Daoy (cell line): ENCODE measurements at places on chromosomes 2 and 18.

- DNase-seq, result peak; percentile 65
These were observed 19.2 kb upstream of the IL36G start for GRCh38 chr2:112958428-112959108.

DNA sequence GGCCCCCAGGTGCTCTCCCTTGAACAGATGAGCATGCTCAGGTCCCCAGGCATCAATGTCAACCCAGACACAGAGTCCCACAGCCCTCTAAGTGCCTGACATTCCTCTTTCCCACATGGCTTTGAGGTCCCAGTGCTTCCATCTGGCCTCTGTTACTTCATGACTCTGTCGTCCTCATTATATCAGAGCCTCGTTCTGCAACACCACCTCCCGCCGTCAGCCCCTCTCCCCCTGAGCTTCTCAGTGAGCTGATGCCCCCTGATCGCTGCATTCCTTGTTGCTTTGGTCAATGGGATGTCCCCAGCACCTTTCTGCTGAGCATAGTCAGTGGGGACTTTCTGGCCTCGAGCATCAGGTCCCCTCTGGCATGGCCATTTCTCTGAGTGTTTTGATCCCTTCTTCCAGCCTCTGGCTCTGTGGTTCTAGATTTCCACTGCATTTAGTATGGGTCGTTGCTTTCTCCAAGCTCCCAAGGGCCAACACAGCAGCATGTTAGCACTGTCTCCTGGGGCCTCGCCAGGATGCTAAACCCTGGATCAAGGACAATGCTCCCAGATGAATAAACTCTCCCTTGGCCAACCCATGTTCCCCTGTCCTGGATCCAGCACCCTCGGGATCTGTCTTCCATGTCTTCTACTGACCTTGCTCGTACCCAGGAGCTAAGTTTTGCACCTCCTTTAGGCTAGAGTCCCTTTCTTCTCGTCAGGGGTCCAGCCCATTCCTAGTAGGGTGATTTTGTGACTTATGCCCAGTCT lies 143.2 kb upstream of the TWIST2 start:
- no peak for DNase-seq

- DNase-seq, result no peak
These were observed 441.0 kb downstream of the TXNL1 start for GRCh38 chr18:56197241-56197859.

DNA sequence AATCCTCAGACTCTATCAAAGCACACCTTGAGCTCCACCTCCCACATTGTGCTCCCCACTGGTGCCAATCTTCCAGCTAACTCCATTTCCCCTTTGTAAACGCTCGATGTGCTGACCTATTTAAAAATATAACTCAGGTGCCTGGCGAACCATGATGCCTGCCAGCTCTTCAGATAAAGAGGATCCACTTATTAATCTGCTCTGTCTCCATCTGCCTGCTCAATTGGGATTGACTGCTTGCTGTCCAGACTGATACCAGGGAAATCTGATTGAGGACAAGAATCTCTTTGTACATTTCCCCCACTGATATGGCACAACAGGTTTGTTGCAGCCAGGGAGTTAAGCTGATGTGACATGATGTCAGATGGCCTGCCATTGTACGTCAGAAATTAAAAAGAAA lies 2036.5 kb upstream of the CELF4 start:
- no peak for DNase-seq

DNA sequence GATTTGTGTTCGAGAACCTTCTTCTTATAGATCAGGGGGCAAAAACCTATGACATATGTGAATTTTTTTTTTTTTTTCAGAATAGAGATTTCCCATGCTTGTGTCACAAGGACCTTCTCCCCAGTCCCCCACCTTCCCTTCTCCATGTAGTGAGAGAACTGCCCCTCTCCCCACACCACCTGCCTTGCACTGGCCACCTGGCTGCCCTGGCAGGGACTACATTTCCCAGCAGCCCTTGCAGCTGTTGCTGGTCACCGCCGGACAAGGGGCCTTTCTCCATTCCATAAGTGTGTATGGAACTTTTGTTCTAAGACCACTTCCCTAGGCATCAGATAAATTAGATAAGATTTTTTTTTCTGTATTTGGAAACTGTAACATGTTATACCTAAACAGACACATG lies 22.2 kb downstream of the MBP start:
- DNase-seq, result no peak

- DNase-seq, result no peak
These were observed 28.7 kb downstream of the GAD1 start for GRCh38 chr2:170845343-170845742.

DNA sequence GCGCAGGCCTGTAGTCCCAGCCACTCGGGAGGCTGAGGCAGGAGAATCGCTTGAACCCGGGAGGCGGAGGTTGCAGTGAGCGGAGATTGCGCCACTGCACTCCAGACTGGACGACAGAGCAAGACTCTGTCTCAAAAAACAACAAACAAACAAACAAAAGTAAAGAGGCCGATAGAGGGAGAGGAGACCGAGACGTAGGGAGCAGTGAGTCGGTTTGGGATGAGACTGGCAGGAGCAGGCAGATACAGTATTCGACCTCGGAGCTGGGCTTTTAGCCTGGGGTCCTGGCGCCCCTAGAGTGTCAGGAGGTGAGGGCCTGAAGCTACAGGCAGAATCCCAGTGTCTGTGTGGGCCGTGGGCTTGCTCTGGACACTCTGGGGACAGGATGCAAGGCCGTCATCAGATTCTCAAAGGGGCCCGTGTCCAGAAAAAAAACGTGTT lies 51.2 kb downstream of the SLC4A1AP start:
- no peak for DNase-seq

- DNase-seq, result no peak
These were observed 386.4 kb upstream of the SLC14A2 start for GRCh38 chr18:45228796-45229388.

GRCh38 chr2:223613017-223613950 lies 11.1 kb upstream of the SCG2 start:
- peak; percentile 93 for DNase-seq

DNA sequence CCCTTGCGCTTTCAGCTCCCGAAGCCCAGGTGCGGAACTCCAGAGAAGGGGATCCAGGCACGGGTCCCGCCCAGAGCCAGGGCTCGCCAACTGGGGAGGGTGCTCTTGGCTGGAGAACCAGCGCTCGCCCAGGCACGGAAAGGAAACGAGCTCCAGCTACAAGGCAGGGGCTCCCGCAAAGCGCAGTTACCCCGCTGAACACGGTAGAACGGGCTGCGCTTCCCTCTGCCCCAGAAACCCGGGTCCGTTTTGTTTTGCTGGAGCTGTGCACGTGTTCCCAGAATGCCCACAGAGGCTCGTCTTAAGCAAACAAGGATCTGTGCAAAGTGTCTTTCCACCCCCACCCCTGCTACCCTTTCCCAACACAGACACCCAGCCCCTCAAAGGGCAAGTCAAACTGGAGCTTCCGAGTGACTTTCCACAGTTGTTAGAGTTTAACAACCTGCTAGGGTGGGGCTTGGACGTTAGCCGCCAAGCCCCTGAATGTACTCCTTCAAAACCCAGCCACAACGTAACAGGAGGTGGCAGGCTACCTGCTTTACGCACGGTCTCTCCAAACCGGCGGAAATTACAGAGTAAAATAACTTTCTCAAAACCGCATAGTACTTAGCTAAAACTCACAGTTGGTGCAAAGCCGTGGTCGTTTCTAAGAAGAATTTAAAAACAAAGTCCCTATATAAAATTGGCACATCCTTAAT lies 775 bp downstream of the RNF125 start:
- peak; percentile 39 for DNase-seq

- DNase-seq, result no peak
These were observed 11.1 kb upstream of the MYL12A start for GRCh38 chr18:3236470-3236869.

DNA sequence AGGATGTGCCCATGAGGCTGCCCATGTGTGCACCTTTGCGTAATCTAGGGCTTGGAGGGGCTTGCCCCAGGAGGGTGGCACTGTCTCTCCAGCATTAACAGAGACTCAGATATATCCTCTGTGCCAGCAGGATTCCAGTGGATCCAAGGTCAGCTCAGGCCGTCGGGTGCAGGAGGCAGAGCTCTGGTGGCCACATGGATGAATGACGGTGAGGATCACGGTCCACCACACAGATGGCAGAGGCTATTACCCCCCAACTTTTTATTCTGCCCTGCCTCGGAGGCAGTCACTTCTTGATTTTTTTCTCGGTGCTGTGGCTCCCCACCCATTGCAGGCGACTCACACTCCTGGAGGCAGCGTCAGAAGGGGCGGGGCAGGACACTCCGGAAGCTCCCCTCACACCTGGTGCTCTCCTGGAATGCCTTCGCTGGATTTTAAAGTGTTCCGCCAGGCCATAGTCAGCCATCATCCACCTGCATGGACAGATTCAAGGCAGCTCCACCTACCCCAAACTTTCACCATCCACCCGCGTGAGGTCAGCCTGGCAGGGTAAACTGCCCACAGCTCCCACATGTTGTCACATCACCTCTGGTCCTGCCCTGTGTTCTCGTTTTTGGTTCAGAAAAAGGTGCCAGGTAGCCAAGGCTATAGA lies 602.9 kb upstream of the RAB6C start:
- DNase-seq, result no peak

- peak; percentile 33 for DNase-seq
These were observed 86.0 kb downstream of the OSBPL6 start for GRCh38 chr2:178280244-178280852.

- no peak for DNase-seq
These were observed 123.2 kb upstream of the DNAJC10 start for GRCh38 chr2:182592691-182593393.

- DNase-seq, result no peak
These were observed 794 bp upstream of the CHCHD5 start for GRCh38 chr2:112583497-112584133.

- no peak for DNase-seq
These were observed 22.8 kb upstream of the RUFY4 start for GRCh38 chr2:218046238-218046637.

DNA sequence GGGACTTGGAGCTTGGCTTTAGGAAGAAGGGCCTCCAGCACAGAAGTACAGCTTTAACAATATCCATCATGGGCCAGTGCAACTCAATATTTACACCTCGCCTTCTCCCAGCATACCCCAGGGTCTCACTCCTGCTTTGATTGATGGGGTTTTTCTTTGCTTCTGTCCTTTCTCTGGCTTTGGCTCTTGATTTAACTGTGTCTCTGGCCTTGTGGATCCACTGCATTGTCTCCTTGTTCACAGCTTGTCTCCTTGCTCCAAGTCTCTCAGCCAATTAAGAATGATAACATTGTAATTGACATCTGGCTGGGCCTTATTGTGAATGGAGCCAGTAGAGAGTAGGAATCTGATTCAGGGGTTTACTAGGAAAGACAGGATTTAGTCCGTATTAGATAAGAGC lies 1019.5 kb downstream of the TMEM182 start:
- no peak for DNase-seq

DNA sequence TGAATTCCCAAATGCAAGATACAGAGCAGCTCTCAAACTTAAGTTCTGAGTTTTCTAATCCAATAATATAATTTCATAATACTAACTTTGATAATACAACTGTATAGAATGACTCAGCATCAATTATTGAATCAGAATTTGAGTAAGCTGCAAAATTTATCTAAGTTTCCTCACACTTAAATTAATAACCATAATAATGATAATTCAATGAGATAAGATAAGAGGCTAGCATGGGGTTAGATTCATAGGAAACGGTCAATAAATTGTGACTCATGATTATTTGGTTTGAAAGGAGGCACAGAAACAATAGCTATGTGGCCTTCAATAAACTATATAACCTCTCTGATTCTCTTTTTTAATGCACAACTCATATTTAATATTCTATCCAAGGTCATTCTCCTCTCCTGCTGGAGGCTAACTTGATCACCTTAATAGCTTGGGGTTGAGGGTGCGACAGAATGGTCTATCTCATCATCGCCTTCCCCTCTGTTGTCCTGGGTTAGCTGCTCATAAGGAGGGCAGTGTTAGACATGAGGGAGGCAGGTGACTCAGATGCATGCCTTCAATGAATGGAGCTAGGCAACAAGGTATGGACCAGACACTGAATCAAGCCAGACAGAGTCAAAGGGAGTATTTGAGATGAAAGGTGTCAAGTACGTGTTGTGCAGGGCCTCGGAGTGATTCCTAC lies 36.2 kb upstream of the BMP10 start:
- DNase-seq, result no peak

GRCh38 chr2:156110890-156111289 lies 221.6 kb downstream of the NR4A2 start:
- DNase-seq, result no peak

DNA sequence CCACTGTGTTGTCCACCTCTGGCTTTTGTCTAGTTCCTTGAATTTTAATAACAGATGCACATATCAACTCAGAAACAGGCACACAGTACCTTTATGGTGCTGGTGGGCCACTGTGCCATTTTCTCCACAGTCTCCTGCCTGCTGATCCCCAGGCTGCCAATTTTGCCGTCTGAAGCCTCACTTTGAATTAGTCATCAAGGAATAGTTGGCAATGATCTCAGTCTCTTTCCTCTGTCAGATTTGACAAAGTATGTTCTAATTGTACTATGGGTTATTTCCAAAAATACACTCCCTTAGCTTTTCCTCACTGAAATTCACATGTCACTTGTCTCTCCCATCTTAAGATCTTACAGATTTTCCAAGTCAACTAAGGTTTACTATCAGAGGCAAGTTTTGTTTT lies 140.7 kb downstream of the ZNF516 start:
- DNase-seq, result peak; percentile 23

DNA sequence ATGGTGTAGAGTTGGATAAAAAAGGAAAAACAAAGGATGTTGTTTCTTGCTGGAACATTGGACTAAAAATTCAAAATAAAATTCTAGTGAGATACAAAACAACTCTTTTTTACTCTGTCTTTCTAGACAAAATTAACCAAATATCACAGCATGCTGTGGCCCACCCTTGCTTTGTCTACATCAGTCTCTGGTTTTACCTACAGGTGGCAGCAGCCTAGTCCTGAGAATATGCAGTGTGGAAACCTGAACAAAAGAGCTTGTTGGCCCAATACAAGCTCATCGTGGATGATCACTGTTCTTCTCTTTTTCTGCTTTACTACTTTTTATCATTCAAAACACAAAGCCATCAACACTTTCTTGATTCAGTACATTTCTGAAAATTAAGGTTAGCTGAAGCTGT lies 210.4 kb downstream of the CDH19 start:
- no peak for DNase-seq
